ENCODE measurements at places on chromosomes 6 and 20. TPM values are rescaled to one million over a fixed set of nuclear protein-coding genes. Genes with fewer than 3 reads are reported as not detected.

EFCAB8 gene
- 1.4 TPM for total RNA-seq

DAAM2 gene
- total RNA-seq: 46.9 TPM

- no peak overlapping the region for H3K27ac ChIP-seq
- no peak for DNase-seq
- peaks cover 4% of the 10 kb centered on the region for H3K27me3 ChIP-seq
These were observed 21.0 kb downstream of the BANF2 start for GRCh38 chr20:17720755-17721154.

GATA5 gene
- not detected for total RNA-seq

NKX2-2 gene
- total RNA-seq: not detected

DNA sequence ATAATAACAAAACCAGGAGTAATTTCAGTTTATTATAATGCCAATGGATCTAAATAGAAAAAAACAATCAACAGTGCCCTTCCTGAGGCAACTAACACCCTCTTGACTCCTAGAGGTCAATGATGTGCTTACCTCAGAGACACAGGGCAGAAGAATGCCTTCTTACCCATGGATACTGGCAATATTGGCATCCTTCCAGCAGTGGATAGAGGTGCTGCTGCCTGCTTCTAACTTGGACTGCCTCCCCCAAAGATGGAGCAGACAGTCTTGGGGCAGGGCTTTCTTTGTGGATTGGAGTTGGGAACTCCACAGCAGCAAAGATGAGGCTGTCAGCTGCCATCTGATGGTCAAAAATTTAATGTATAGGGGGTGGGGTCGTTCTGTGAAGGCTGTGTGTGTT lies 78.7 kb downstream of the AK9 start:
- no peak for DNase-seq
- H3K4me1 ChIP-seq: no peaks in the 10 kb centered on the region
- H3K27me3 ChIP-seq: no peaks in the 10 kb centered on the region

DNA sequence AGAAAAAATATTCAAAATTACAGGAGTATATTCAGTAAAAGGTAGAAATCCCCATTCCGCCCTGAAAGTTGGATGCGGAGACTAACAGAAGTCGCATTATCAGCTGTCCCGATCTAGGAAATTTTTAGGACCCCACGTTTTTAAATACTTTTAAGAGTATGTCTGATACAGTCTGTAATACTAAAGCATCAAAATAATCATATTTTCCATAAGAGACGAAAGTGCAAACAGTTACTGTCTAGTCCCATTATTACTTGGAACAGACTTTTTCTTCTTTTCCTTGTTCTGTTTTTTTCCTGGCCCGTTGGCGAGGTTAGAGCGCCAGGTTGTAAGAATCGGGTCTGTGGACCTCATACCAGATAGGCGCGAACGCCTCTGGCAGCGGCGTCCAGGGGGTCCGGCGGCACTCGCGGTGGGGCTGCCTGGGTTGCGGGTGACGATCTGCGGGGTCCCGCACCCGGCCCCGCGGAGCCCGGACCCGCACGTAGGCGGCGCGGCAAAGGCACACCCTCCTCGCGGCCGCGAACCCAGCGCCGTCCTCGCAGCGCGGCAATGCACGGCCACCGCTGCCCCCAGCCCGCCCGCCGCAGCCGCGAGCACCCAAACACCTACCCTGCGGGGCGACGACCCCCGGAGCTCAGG lies 460 bp downstream of the PLAGL1 start:
- no peaks in the 10 kb centered on the region for H3K36me3 ChIP-seq
- peak overlapping the region; percentile 75 for H3K4me3 ChIP-seq
- H3K27me3 ChIP-seq: no peaks in the 10 kb centered on the region
- H3K27ac ChIP-seq: peak overlapping the region; percentile 68
- peak; percentile 26 for DNase-seq
